Hair follicular keratinocyte (primary cell): ENCODE measurements at places on chromosomes 3 and 15. TPM values are rescaled to one million over a fixed set of nuclear protein-coding genes. Genes with fewer than 3 reads are reported as not detected.

The FBXO40 gene
- total RNA-seq, result not detected in 2 replicates

The VWA5B2 gene
- not detected in 2 replicates for total RNA-seq

The NAALADL2 gene
- total RNA-seq, result 0.23 TPM in 1 of 2 replicates, not detected in the other

The DISP2 gene
- 0.94 and 1.4 TPM in 2 replicates for total RNA-seq

The HRG gene
- 0.11 TPM in 1 of 2 replicates, not detected in the other for total RNA-seq

The SLC41A3 gene
- 28.2 and 51.7 TPM in 2 replicates for total RNA-seq

The CPNE9 gene
- not detected in 2 replicates for total RNA-seq

The ROPN1 gene
- not detected in 2 replicates for total RNA-seq

The TRIM42 gene
- total RNA-seq, result not detected in 2 replicates

The SCG5 gene
- 14.8 and 60.0 TPM in 2 replicates for total RNA-seq

The KBTBD13 gene
- not detected in 2 replicates for total RNA-seq

The LRTM1 gene
- total RNA-seq, result not detected in 2 replicates

The FILIP1L gene
- 4.4 and 8.0 TPM in 2 replicates for total RNA-seq

The ZNF770 gene
- 16.1 and 20.6 TPM in 2 replicates for total RNA-seq

The GADL1 gene
- total RNA-seq, result not detected in 2 replicates

The SERPINI2 gene
- total RNA-seq, result not detected in 2 replicates

The SETMAR gene
- 5.9 and 10.6 TPM in 2 replicates for total RNA-seq

The TRH gene
- total RNA-seq, result not detected in 2 replicates

The GHSR gene
- not detected in 2 replicates for total RNA-seq

The CHRNA3 gene
- total RNA-seq, result not detected in 2 replicates

The HESX1 gene
- 0.34 and 0.55 TPM in 2 replicates for total RNA-seq

The ROBO2 gene
- total RNA-seq, result under 0.01 TPM in 1 of 2 replicates, not detected in the other

The KNG1 gene
- not detected in 2 replicates for total RNA-seq

The DLG1 gene
- 52.5 and 74.0 TPM in 2 replicates for total RNA-seq

The TRIM59 gene
- total RNA-seq, result 9.7 and 12.7 TPM in 2 replicates

The ARHGEF26 gene
- 2.0 and 2.6 TPM in 2 replicates for total RNA-seq

The ACAD9 gene
- 27.6 and 39.4 TPM in 2 replicates for total RNA-seq

The THBS1 gene
- total RNA-seq, result 1,084 and 1,224 TPM in 2 replicates

The GPR176 gene
- total RNA-seq, result 17.5 and 25.3 TPM in 2 replicates

The UBAP1L gene
- total RNA-seq, result 0.38 and 0.47 TPM in 2 replicates

The PEX11A gene
- 4.8 and 6.2 TPM in 2 replicates for total RNA-seq

The ACTL6A gene
- 54.9 and 120 TPM in 2 replicates for total RNA-seq

The CASR gene
- total RNA-seq, result not detected in 2 replicates

The HTR3E gene
- total RNA-seq, result not detected in 2 replicates

The KNL1 gene
- 9.7 and 23.4 TPM in 2 replicates for total RNA-seq

The THSD4 gene
- total RNA-seq, result 38.0 and 81.8 TPM in 2 replicates

The PIF1 gene
- total RNA-seq, result 6.5 and 19.4 TPM in 2 replicates

The CCR5 gene
- not detected in 2 replicates for total RNA-seq

The SAMMSON gene
- total RNA-seq, result not detected in 2 replicates

The AZI2 gene
- total RNA-seq, result 63.6 and 88.4 TPM in 2 replicates

The FAM240A gene
- not detected in 2 replicates for total RNA-seq

The CLDN11 gene
- total RNA-seq, result 3.4 and 5.1 TPM in 2 replicates

The MCTP2 gene
- 12.3 and 12.4 TPM in 2 replicates for total RNA-seq

The TIGIT gene
- not detected in 2 replicates for total RNA-seq

The UNC13C gene
- total RNA-seq, result under 0.01 TPM in 1 of 2 replicates, not detected in the other

The TMCC1 gene
- 16.1 and 18.2 TPM in 2 replicates for total RNA-seq

The SLC33A1 gene
- total RNA-seq, result 32.8 and 40.9 TPM in 2 replicates

The SLC25A26 gene
- total RNA-seq, result 23.3 and 30.7 TPM in 2 replicates

The IVD gene
- 19.7 and 25.9 TPM in 2 replicates for total RNA-seq

The ABCC5 gene
- 7.3 and 7.5 TPM in 2 replicates for total RNA-seq

The CX3CR1 gene
- not detected in 2 replicates for total RNA-seq

The PPP2R3A gene
- total RNA-seq, result 8.3 and 10.5 TPM in 2 replicates

The LRRK1 gene
- 7.7 and 8.0 TPM in 2 replicates for total RNA-seq

The SLC51B gene
- total RNA-seq, result not detected in 2 replicates
